Activated CD4-positive, alpha-beta T cell treated with anti-CD3 and anti-CD28 coated beads, Interleukin-2, amount 10 ng/mL, durations not matched to agents 24 days and 14 days (primary cell): ENCODE measurements at places on chromosomes 5 and 9. TPM values are rescaled to one million over a fixed set of nuclear protein-coding genes. Genes with fewer than 3 reads are reported as not detected.

DNA sequence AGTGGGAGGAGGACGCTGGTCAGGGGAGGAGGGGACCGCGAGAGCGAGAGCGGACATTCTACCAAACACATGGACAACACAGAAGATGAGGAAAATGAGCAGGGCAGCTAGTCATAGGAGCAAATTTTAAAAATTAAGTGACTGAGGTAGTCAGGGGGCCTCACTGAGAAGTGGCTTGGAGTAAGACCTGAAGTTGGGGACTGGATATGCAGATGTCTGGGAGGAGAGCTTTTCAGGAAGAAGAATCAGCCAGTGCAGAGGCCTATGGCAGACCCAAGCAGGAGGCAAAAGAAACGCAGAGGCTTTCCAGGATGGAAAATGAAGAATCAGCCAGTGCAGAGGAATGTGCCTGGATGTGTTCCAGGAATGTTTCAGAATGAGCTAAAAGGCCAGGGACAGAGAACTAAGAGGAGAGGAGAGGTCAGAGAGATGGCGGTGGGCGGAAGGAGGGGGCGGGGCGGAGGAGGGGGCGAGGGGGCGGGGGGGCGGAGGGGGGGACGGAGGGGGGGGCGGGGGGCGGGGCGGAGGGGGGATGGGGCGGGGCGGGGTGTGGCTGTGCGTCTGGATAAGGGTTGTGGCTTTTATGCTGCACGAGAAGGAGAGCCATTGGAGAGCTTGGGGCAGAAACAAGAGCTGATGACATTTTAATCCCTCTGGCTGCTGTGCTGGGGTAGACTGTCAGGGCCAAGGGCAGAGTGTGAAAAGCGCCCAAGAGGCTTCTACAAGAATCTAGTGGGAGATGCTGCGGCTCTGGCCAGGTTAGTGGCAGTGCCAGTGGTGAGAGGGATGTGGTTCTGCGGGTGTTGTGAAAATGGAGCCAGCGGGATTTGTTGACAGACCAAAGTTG lies 129.6 kb downstream of the KCNIP1 start:
- DNase-seq, result no peak
- no peaks in the 10 kb centered on the region for H3K36me3 ChIP-seq

GRCh38 chr9:95065224-95065623 lies 252.3 kb downstream of the FANCC start:
- H3K27me3 ChIP-seq, result no peaks in the 10 kb centered on the region
- no peak for DNase-seq
- no peaks in the 10 kb centered on the region for H3K4me1 ChIP-seq
- peaks cover 7% of the 10 kb centered on the region for H3K36me3 ChIP-seq
- no peak overlapping the region for H3K4me3 ChIP-seq
- no peak overlapping the region for H3K27ac ChIP-seq

DNA sequence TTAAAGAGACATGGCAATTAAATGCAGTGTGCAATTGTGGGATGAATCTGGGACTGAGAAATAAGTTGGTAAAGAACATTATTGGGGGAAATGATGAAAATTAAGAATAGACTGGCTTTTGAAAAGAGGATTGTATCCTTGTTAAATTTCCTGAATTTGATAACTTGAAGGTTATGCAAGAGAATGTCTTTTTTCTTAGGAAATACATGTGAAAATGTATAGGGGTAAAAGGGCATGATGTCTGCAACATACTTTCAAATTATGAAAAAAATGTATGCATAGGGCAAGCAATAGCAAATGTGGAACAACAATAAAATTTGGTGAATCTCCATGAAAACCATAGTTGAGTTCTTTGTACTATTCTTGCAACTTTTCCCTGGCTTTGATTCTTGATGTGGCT lies 24.1 kb downstream of the PTTG1 start:
- no peak for DNase-seq
- H3K27ac ChIP-seq, result no peak overlapping the region
- H3K4me3 ChIP-seq, result no peak overlapping the region
- peaks cover 4% of the 10 kb centered on the region for H3K36me3 ChIP-seq

GRCh38 chr9:129109952-129110739 lies 447 bp downstream of the CRAT start:
- H3K4me1 ChIP-seq, result peaks cover 26% of the 10 kb centered on the region
- no peak for DNase-seq
- no peak overlapping the region for H3K27ac ChIP-seq
- H3K36me3 ChIP-seq, result no peaks in the 10 kb centered on the region
- H3K27me3 ChIP-seq, result no peaks in the 10 kb centered on the region

The TRPM6 gene
- total RNA-seq, result 0.05 TPM in 1 of 2 replicates, not detected in the other

The CHMP5 gene
- 73.9 and 77.7 TPM in 2 replicates for total RNA-seq

DNA sequence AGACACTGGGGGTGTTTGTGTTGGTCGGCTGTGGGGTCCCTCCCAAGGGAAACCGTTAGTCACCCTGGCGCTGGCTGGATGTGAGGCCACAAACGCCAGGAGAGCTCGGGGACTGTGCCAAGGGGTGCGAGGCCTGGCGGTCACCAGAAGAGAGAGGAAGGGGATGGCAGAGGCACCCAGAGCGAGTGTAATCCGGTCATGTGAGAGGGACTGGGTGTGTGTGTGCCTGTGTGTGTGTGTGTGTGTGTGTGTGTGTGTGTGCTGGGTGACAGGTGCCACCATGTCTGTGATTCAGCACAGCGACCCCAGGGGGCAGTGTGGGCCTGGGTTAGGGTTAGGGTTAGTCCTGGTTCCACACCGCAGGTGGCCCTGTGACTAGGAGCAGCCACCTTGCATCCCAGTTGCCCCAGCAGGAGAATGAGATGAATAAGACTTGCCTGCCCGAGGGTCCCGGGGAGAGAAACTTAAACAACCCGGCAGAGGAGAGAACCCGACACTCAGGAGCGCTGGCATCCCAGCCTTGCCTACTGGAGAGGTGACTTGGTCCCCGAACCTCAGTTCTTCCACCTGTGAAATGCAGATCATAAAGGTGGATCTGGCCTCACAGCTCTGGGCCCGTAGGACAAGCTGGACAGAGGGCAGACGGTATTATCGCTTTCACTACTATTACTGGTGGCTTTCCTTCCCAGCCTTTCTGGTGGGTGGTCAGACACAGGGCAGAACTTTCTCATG lies 1.4 kb upstream of the ADAMTSL2 start:
- H3K36me3 ChIP-seq, result no peaks in the 10 kb centered on the region
- DNase-seq, result peak; percentile 88
- H3K27me3 ChIP-seq, result peaks cover 18% of the 10 kb centered on the region
- H3K4me3 ChIP-seq, result no peak overlapping the region

The DNAJB5 gene
- 7.7 and 10.6 TPM in 2 replicates for total RNA-seq

- no peak for DNase-seq
- H3K4me1 ChIP-seq, result peaks cover 8% of the 10 kb centered on the region
- no peak overlapping the region for H3K4me3 ChIP-seq
- no peaks in the 10 kb centered on the region for H3K27me3 ChIP-seq
- H3K36me3 ChIP-seq, result peaks cover 39% of the 10 kb centered on the region
These were observed 28.4 kb downstream of the SLC12A2 start for GRCh38 chr5:128111818-128112448.

DNA sequence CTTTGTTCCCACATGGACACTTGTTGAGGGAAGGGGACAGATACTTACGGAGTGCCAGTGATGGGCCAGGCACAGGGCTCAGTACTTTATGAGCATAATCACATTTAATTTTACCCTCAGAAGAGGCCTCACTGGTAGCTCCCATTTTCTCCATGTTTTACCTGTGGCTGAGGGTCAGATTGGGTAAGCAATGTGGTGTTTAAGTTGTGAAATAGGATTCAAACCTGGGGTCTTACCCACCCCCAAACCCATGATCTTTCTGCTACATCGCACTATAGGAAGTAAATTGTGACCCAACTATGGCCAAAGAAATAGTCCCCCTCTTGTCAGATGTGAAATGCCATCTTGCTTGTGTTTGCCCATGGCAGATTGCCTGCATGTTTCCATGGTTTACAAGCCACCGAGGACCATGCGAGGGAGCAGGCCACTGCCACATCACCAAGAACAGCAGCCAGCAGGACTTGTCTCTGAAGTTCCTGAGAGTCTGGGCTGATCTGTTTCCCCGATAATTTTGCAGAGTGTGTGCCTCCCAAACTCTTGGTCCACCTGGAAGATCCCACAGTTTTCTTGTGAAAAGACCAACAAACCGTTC lies 95.4 kb downstream of the MACROH2A1 start:
- H3K4me3 ChIP-seq, result no peak overlapping the region
- DNase-seq, result peak; percentile 49
- H3K36me3 ChIP-seq, result no peaks in the 10 kb centered on the region
- no peak overlapping the region for H3K27ac ChIP-seq
- peaks cover 44% of the 10 kb centered on the region for H3K27me3 ChIP-seq

DNA sequence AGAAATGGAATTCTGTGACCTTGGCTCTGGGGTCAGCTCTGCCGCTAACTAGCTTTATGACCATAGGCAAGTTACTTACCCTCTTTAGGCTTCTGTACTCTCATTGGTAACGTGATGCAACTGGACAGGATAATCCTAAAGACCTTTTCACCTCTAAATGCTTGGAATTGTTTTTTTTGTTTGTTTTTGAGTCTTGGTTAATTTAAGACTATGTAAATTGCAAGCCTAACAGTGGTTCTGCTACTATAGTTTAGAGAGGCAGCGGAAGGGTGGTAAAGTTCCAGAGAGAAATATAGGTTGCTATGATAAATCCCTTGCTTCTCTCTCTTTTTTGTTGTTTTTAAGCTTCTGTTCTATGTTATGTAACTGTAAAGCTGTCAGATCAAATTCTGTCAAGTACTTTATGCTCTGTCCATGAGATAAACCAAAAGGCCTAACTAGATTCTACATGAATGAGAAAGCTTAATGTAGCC lies 17.6 kb downstream of the FAM169A start:
- H3K27me3 ChIP-seq, result no peaks in the 10 kb centered on the region
- no peak overlapping the region for H3K27ac ChIP-seq
- H3K4me3 ChIP-seq, result no peak overlapping the region
- no peak for DNase-seq
- H3K36me3 ChIP-seq, result peaks cover 3% of the 10 kb centered on the region

The IFNA17 gene
- total RNA-seq, result not detected in 2 replicates

DNA sequence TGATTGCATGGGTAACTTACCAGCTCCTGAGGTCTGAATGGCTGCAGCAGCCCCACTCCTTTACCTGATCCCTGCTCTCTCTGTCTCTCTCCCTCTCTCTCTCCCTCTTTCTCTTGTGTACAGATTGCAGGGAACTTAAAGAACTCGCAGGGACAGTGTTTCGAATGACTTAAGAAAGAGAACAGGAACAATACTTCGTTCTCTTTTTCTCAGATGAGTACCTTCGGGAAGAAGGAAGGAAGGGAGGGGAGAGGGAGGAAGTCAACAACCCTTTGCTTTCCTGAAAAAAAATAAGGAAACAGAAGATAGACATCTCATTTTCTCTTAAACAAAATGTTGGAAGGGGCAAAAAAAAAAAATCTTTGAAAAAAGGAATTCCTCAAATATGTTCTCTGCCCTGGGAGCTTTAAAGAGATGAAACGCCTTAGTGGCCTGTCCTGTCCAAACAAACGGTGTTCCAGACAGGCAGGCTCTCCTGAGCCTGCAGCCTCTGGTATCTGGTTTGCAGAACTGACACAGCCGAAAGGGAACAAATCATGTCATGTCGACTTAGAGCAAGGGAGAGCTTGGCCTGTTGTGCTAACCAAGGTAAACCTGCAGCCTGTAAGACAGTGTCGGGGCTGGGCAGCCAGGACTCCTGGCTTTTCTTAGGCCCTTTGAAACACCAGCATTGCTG lies at the start of gene ZNF366:
Gene ZNF366 (minus strand): TSS at position 180 of the 676 bp plus-strand sequence. CDS start 45,914 bp downstream, outside the sequence.
- H3K4me1 ChIP-seq, result peaks cover 3% of the 10 kb centered on the region
- H3K27me3 ChIP-seq, result peaks cover 19% of the 10 kb centered on the region
- no peaks in the 10 kb centered on the region for H3K36me3 ChIP-seq
- DNase-seq, result no peak
- H3K4me3 ChIP-seq, result no peak within 1 kb of the TSS
- no peak within 1 kb of the TSS for H3K27ac ChIP-seq

The AK8 gene
- total RNA-seq, result 0.33 TPM in 1 of 2 replicates, not detected in the other

- no peak for DNase-seq
- no peak overlapping the region for H3K27ac ChIP-seq
- no peak overlapping the region for H3K4me3 ChIP-seq
- H3K36me3 ChIP-seq, result no peaks in the 10 kb centered on the region
These were observed 577.4 kb downstream of the ACTL7B start for GRCh38 chr9:108278341-108278740.

The FBXW5 gene
- total RNA-seq, result 92.7 and 93.6 TPM in 2 replicates

The PCDHB12 gene
- not detected in 2 replicates for total RNA-seq

GRCh38 chr9:134325813-134326723 lies at the start of gene RXRA:
Gene RXRA (plus strand): TSS chr9:134326455. CDS start chr9:134326632, 177 bp downstream.
- H3K36me3 ChIP-seq, result no peaks in the 10 kb centered on the region
- H3K27me3 ChIP-seq, result peaks cover 34% of the 10 kb centered on the region
- H3K4me3 ChIP-seq, result peak within 1 kb of the TSS; percentile 73
- DNase-seq, result peak; percentile 80
- no peak within 1 kb of the TSS for H3K27ac ChIP-seq

DNA sequence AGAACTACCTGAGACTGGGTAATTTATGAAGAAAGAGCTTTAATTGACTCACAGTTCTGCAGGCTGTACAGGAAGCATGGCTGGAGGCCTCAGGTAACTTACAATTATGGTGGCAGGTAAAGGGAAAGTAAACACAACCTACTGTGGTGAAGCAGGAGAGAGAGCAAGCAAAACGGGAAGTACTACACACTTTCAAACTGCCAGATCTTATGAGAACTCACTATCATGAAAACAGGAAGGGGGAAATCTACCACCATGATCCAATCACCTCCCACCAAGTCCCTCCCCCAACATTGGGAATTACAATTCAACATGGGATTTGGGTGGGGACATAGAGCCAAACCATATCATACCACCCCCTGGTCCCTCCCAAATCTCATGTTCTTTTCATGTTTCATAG lies 58.7 kb upstream of the GPR151 start:
- no peak overlapping the region for H3K27ac ChIP-seq
- DNase-seq, result no peak
- no peaks in the 10 kb centered on the region for H3K36me3 ChIP-seq
- H3K27me3 ChIP-seq, result peaks cover 5% of the 10 kb centered on the region
